ENCODE measurements at places on chromosomes 5 and 9.

DNA sequence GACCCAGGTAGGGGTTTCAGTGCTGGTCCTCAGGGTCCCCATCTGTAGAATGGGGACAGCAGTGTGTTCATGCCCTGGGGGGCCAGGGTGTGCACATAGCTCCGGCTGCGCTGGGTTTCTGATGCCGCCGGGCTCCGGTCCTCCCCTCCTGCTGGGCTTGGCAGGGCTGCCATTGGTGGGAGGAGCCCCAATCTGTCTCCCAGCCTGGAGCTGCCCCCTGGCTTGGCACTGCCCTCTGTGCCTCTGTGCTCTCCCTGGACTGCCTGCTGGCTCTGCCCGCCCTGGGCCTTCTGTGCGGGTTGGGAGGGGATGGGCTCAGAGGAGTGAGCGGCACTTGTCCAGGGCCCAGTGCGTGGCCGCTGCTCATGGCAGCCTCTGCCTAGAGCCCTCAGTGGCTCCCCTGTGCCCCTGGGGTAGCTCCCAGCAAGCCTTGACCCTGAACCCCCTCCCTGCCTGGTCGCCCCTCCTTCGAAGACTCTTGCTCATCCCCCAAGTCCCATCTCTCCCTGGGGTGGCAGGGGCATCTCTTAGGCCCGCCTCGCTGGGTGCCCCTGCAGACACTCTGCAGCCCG lies 35.7 kb downstream of the RXRA start:
- no peak for DNase-seq

DNA sequence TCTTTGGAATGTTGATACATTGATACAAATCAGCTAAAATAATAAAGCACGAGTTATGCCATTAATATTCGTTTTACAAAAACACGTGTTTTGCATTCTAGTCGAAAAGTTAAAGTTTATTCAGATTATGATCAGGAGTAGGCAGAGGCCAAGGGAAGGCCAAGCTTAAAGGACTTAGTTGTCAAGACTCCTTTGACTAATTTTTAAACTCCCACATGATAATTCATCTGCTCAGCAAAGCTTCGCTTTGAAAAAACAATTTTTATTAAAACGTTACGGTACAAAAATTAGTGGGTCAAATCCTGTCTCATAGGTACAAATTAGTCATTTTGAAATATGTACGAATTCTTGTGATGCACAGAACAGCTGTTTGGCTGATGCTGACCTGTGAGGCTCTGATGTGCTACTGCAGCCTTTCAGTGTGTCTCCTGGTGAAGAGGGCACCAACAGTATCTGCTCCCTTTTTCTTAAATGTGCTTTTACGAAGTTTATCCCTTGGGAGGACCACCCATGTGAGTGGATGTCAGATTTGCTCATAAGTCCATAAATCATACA lies 23.0 kb upstream of the NR3C1 start:
- DNase-seq, result no peak

- DNase-seq, result no peak
These were observed 24.5 kb downstream of the CAVIN4 start for GRCh38 chr9:100602342-100602801.

DNA sequence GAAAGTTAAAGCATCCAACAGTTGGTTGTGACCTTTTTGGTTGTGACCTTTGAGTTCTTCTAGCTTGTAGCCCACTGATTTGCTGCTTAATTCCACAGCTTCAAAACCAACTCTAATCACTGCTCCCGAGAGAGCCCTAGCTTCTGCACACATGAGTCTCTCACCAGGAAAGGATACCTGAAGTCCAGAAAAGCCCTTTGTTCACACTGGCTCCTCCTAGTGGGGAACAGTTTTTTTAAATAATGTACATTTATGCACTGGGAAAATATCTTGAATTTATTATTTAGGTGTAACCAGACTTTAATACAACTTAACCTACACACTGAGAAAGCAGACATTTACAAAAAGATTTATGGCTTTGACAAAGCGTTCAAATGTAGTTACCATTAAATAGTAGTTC lies 120.2 kb upstream of the CCDC152 start:
- DNase-seq, result no peak

GRCh38 chr5:12902611-12903010 lies 998.4 kb upstream of the CTNND2 start:
- DNase-seq, result no peak

Data from activated T-cell treated with anti-CD3 and anti-CD28 coated beads, Interleukin-2, amount 50 U/mL, for 4 hours (primary cell).